ENCODE measurements at places on chromosomes 4 and X. TPM values are rescaled to one million over a fixed set of nuclear protein-coding genes. Genes with fewer than 3 reads are reported as not detected.

GDPD2 gene
- not detected for total RNA-seq

DNA sequence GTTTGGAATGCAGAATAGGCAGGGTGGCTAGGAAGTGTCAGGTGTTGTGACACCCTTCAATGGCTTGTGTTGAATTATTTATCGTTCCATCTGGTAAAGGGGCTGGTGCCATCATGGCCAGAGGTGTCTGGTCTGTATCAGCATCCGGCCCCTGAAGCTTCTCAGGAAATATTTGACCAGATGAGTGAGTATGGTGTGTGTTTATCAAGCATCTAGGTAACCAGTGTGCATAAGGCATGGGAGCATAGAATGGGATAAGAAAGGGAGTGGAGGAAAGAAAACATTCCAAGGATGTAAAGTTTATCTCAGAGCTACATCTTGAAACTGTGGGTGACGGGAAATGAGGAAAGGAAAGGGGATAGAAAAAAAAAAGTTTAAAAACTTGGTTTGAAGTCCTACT lies 109.4 kb downstream of the KLHL4 start:
- H3K27me3 ChIP-seq = no peaks in the 10 kb centered on the region
- H3K4me1 ChIP-seq = no peaks in the 10 kb centered on the region
- DNase-seq = no peak
- H3K4me3 ChIP-seq = no peak overlapping the region

DNA sequence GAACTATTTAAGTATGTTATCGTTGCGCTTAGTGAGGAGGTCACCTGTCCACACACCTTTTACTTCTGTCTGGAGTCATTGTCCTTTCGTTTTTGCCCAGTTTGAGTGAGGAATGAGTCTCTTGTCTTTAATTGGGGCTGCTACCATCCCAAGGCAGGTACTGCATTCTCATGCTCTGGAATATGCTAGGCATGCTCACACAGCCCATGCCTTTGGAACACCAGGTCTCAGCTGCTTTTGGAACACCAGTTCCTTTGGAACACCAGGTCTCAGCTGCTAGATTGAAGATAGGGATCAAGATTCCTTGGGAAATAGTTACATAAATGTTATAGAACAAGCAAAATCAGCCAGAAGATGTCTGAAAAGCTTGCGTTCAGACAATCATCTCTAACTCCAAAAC lies 73.1 kb downstream of the AREG start:
- no peaks in the 10 kb centered on the region for H3K36me3 ChIP-seq
- no peak overlapping the region for H3K27ac ChIP-seq
- H3K27me3 ChIP-seq = 0 out of 2 replicates have a peak, but pooled peaks cover under 1% of the 10 kb centered on the region
- peaks cover 9% of the 10 kb centered on the region for H3K4me1 ChIP-seq
- no peak overlapping the region for H3K4me3 ChIP-seq

SAGE1 gene
- not detected for total RNA-seq

PSAPL1 gene
- not detected for total RNA-seq

OTC gene
- not detected for total RNA-seq

DNA sequence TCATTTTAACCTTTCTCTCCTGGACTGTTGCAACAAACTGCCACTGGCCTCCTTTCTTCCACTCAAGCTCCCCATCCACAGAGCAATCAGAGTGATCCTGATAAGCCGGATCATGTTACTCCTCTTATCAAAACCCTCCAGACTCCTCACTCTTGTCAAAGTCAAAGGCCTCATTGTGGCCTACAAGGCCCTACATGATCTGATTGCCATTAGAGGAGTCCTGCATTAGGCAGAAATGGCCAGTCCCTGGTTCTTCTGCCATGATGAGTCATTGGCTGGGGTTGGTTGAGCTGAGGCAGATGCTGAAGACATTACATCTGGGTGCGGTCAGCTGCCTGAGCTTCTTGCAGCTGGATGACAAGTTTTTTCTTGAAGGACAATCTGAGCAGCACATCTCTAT lies 32.7 kb upstream of the CASK start:
- no peak for DNase-seq
- H3K36me3 ChIP-seq = no peaks in the 10 kb centered on the region
- no peak overlapping the region for H3K27ac ChIP-seq

FGF13 gene
- 7.0 TPM for total RNA-seq

DNA sequence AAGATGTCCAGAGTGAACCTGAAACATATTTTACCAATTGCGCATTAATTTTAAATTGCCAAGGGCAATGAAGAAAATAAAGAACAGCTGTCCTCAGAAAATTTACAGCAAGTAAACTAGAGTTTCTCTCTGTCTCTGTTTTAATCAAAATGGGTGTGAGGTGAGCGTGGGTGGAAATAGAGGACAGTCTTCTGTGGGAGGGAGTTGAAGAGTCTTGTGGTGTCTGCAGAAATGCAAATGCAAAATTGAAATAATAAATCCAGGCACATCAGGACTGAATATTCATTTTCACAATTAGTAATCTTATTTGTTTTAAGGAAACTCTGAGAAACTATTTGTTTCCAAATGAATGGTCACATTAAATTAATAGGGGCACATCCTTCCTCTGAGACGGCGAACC lies 192.0 kb downstream of the ARHGAP10 start:
- H3K4me3 ChIP-seq = no peak overlapping the region
- no peak for DNase-seq
- peaks cover 14% of the 10 kb centered on the region for H3K4me1 ChIP-seq
- H3K36me3 ChIP-seq = peaks cover 21% of the 10 kb centered on the region
- no peak overlapping the region for H3K27ac ChIP-seq

DNA sequence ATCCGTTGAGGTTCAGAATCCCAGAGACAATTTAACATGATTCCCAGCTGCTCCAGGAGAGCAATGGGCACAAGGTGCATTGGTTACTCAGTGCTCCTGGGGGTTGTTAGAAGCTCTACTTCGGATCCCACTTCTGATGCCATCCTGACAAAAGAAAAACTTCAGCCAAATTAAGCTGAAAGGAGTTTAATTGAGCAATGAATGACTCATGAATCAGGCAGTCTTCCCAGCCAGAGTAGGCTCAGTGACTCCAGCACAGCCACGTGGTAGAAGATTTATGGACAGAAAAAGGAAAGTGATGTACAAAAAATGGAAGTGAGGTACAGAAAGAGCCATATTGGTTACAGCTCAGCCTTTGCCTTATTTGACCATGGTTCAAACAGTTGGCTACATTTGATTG lies 95.7 kb downstream of the PWWP3B start:
- H3K4me1 ChIP-seq = no peaks in the 10 kb centered on the region
- no peaks in the 10 kb centered on the region for H3K27me3 ChIP-seq
- no peak overlapping the region for H3K27ac ChIP-seq
- H3K4me3 ChIP-seq = no peak overlapping the region
- no peak for DNase-seq
- H3K36me3 ChIP-seq = no peaks in the 10 kb centered on the region

DNA sequence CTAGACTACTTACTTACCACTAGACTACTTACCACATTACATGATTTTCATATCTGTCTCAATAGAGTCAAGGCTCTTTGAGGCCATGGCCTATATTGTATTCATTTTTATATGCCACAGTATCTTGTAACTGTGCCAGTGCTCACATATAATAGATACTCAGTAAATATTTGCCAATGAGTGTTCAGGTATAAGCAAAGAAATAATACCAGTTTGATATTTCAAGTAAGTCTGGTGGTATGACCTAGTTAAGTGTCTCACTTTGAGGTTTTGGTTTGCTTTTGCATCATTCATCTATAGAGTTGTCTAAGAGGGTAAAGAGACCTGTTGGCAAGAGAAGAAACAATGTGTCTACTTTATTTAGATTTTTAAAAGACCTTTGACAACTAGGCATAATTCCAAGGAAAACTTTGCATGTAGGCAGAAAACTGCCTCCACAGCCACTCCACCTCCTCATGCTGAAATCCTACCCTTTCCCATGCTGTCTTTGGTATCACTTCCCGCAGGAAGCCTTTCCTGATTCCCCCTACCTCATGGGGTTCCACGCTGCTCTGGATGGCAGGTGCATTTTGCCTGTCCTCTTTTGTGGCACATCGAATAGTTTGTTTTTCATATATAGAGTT lies 91.3 kb upstream of the KLHL13 start:
- H3K4me3 ChIP-seq = no peak overlapping the region
- H3K4me1 ChIP-seq = no peaks in the 10 kb centered on the region
- no peaks in the 10 kb centered on the region for H3K27me3 ChIP-seq
- H3K36me3 ChIP-seq = no peaks in the 10 kb centered on the region
- no peak overlapping the region for H3K27ac ChIP-seq
- DNase-seq = no peak

GRCh38 chr4:25301471-25301870 lies 11.1 kb upstream of the ZCCHC4 start:
- no peaks in the 10 kb centered on the region for H3K36me3 ChIP-seq
- no peaks in the 10 kb centered on the region for H3K4me1 ChIP-seq
- H3K27me3 ChIP-seq = peaks cover 4% of the 10 kb centered on the region
- no peak for DNase-seq
